ENCODE measurements at places on chromosomes 16 and 17.

GRCh38 chr17:58432806-58433573, 15.7 kb upstream of the RNF43 start:
- H3K27ac ChIP-seq, result no peak overlapping the region
- H3K4me3 ChIP-seq, result no peak overlapping the region
- no peak for DNase-seq
- H3K4me1 ChIP-seq, result no peaks in the 10 kb centered on the region
- H3K27me3 ChIP-seq, result no peaks in the 10 kb centered on the region

- peak overlapping the region; percentile 69 for H3K27ac ChIP-seq
- H3K4me3 ChIP-seq, result no peak overlapping the region
- no peaks in the 10 kb centered on the region for H3K27me3 ChIP-seq
- peaks cover 14% of the 10 kb centered on the region for H3K4me1 ChIP-seq
- DNase-seq, result no peak
These were observed 31.5 kb downstream of the RAB11FIP3 start for GRCh38 chr16:456891-457483.

GRCh38 chr17:58316260-58316960, 12.2 kb downstream of the TSPOAP1 start:
- H3K27me3 ChIP-seq, result peaks cover 12% of the 10 kb centered on the region
- H3K4me1 ChIP-seq, result peaks cover 5% of the 10 kb centered on the region
- no peak overlapping the region for H3K4me3 ChIP-seq
- H3K27ac ChIP-seq, result no peak overlapping the region
- H3K36me3 ChIP-seq, result no peaks in the 10 kb centered on the region

DNA sequence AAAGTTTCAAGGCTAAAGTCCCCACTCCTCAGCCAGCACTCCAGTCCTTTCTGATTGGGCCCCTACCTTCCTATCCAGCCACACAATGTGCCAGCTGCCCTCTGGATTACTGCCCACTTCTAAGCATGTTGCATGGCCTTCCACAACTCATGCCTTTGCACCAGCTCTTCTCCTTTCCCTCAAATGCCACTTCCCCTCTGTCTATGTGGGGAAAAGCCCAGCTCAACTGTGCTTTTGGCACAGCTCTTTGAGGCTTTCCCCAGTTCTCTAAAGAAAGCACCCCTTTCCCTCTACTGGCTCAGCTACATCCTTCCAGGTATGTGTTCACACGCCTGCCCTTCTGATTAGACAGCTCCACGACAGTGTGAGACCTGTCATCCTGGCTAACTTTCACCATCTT, 18.5 kb downstream of the GTF3C1 start:
- no peaks in the 10 kb centered on the region for H3K27me3 ChIP-seq
- H3K27ac ChIP-seq, result no peak overlapping the region
- no peak for DNase-seq

- no peak overlapping the region for H3K4me3 ChIP-seq
- no peak for DNase-seq
- H3K36me3 ChIP-seq, result peaks cover 47% of the 10 kb centered on the region
- H3K27me3 ChIP-seq, result no peaks in the 10 kb centered on the region
- H3K4me1 ChIP-seq, result peaks cover 41% of the 10 kb centered on the region
- peak overlapping the region; percentile 82 for H3K27ac ChIP-seq
These were observed 7.1 kb downstream of the ERBB2 start for GRCh38 chr17:39706921-39707337.

GRCh38 chr16:29675811-29676643, 3.0 kb upstream of the QPRT start:
- H3K36me3 ChIP-seq, result peaks cover 3% of the 10 kb centered on the region
- peaks cover 34% of the 10 kb centered on the region for H3K4me1 ChIP-seq
- H3K4me3 ChIP-seq, result no peak overlapping the region
- H3K27me3 ChIP-seq, result no peaks in the 10 kb centered on the region

- DNase-seq, result no peak
- H3K27ac ChIP-seq, result peak overlapping the region; percentile 63
- no peak overlapping the region for H3K4me3 ChIP-seq
- no peaks in the 10 kb centered on the region for H3K36me3 ChIP-seq
These were observed 209.4 kb downstream of the SEC14L1 start for GRCh38 chr17:77349976-77350830.

GRCh38 chr17:66467766-66468165, 165.4 kb downstream of the PRKCA start:
- no peak overlapping the region for H3K27ac ChIP-seq
- peaks cover 57% of the 10 kb centered on the region for H3K4me1 ChIP-seq
- no peaks in the 10 kb centered on the region for H3K36me3 ChIP-seq
- H3K4me3 ChIP-seq, result no peak overlapping the region

- peaks cover 2% of the 10 kb centered on the region for H3K27me3 ChIP-seq
- H3K4me1 ChIP-seq, result peaks cover 63% of the 10 kb centered on the region
- H3K4me3 ChIP-seq, result no peak overlapping the region
- no peak for DNase-seq
These were observed 131.0 kb upstream of the TNRC6C start for GRCh38 chr17:77827511-77827910.

- H3K4me1 ChIP-seq, result peaks cover 3% of the 10 kb centered on the region
- H3K27ac ChIP-seq, result no peak overlapping the region
- DNase-seq, result no peak
- no peak overlapping the region for H3K4me3 ChIP-seq
These were observed 304.7 kb downstream of the ZFHX3 start for GRCh38 chr16:72743011-72743761.

- DNase-seq, result no peak
- H3K27me3 ChIP-seq, result no peaks in the 10 kb centered on the region
- H3K27ac ChIP-seq, result no peak overlapping the region
- H3K4me3 ChIP-seq, result no peak overlapping the region
- H3K4me1 ChIP-seq, result no peaks in the 10 kb centered on the region
These were observed 891.8 kb upstream of the SOX9 start for GRCh38 chr17:71229070-71229469.

- no peak overlapping the region for H3K27ac ChIP-seq
- peaks cover 2% of the 10 kb centered on the region for H3K27me3 ChIP-seq
- H3K4me1 ChIP-seq, result peaks cover 7% of the 10 kb centered on the region
These were observed 73.2 kb downstream of the AIPL1 start for GRCh38 chr17:6361733-6362132.

DNA sequence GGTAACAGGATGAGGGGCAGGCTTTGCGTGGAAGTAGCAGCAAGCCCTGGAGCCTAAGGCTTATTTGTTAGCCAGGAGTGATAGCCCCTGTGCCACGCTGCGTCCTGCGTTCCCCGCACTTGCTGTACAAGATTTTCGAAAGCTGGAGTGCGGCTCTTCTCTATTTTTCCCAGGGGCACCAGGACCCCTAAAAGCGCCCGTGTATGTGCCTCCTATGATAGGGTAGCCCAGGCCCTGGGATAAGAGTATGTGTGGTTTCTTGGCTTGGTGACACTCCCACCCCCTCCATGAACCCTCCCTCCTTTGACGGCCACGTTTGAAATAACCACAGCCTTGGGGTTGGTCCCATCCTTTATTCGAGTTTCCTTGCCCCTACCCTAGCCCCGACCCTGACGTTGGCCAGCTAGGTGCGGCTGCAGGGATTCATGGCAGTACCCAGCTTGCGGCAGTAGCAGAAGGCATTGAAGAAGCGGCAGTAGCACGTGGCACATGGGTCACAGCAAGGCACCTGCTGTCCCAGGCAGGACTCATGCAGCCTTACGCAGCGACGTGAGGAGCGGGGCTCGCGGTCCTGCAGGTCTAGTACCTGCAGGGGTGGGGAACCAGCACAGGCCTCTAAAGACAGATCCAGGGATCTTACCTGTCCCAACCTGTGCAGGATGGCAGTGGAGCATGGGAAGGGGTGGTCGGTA, 968 bp downstream of the AGRP start:
- peaks cover 50% of the 10 kb centered on the region for H3K27me3 ChIP-seq
- peaks cover 5% of the 10 kb centered on the region for H3K4me1 ChIP-seq
- H3K36me3 ChIP-seq, result no peaks in the 10 kb centered on the region
- H3K4me3 ChIP-seq, result peak overlapping the region; percentile 98
- DNase-seq, result no peak

DNA sequence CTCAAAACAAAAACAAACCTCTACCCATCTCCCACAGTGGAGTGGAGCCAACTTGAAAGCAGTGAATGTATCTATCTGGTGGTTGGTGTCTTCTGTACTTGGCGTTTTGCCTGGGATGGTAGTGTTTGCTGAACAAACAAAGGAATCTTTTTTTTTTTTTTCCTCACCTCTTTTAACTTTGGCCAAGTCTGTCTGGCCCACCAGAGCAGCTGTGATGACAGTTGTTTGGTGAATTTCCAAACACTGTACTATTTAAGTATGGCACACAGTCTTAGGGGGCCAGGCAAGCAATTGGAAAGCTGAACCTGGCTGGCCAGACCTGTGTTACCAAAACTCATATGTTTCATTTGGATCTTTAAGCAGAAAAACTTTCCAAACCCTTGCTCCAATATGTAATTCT, 101.8 kb upstream of the CDH13 start:
- no peak for DNase-seq
- no peak overlapping the region for H3K4me3 ChIP-seq
- H3K27me3 ChIP-seq, result peaks cover 59% of the 10 kb centered on the region
- H3K27ac ChIP-seq, result no peak overlapping the region
- peaks cover 5% of the 10 kb centered on the region for H3K4me1 ChIP-seq

DNA sequence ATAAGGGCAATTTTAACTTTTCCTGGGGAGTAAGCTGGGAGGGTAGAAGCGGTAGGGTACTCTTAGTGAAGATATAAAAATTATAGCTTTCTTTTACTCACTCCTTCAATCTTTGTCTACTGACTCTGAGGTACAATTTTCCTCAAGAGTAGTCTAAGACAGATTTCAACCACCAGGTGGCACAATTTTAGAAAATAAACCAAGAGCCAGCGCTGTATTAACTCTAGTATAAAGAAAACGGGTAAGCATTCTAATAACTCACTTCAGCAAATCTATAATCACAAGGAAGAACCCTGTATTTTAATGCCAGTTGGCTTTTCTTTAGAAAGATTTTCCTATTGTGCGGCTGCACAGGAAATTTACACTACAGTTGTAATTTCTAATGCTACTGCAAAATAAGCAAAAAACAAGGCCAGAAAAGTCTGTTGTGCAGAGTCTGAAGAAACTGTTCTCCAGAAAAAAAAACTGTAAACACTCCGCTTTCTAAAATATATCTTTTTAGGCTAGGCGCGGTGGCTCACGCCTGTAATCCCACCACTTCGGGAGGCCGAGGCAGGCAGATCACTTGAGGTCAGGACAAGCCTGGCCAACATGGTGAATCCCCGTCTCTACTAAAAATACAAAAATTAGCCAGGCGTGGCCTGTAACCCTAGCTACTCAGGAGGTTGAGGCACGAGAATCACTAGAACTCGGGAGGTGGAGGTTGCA, 1.9 kb downstream of the CMC2 start:
- H3K27ac ChIP-seq, result peak overlapping the region; percentile 78
- H3K4me1 ChIP-seq, result peaks cover 22% of the 10 kb centered on the region
- DNase-seq, result no peak
- no peaks in the 10 kb centered on the region for H3K27me3 ChIP-seq
- H3K4me3 ChIP-seq, result peak overlapping the region; percentile 99
- no peaks in the 10 kb centered on the region for H3K36me3 ChIP-seq

GRCh38 chr16:89397331-89397861, 93.0 kb downstream of the ANKRD11 start:
- no peaks in the 10 kb centered on the region for H3K27me3 ChIP-seq
- H3K4me1 ChIP-seq, result peaks cover 51% of the 10 kb centered on the region
- no peaks in the 10 kb centered on the region for H3K36me3 ChIP-seq
- DNase-seq, result no peak

DNA sequence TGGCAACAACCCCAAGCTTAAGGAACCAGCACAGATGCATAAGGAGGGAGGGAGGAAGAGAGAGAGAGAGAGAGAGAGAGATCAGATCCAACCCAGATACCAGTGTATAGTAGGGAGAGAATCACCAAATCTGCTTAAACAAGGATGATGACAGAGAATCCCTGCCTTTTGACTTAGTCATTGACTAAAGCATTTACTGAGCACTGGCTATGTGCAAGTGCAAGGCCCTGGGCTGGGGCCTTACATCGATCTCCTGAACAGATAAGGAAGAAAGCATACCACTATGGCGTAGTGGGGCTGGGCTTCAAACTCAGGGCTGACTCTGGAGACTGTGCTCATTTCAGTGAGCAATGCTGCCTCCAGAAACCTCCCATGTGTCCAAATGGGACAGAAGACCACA, 15.8 kb downstream of the TSNAXIP1 start:
- no peak overlapping the region for H3K4me3 ChIP-seq
- peaks cover 4% of the 10 kb centered on the region for H3K36me3 ChIP-seq
- H3K27ac ChIP-seq, result no peak overlapping the region
- peaks cover 7% of the 10 kb centered on the region for H3K4me1 ChIP-seq

DNA sequence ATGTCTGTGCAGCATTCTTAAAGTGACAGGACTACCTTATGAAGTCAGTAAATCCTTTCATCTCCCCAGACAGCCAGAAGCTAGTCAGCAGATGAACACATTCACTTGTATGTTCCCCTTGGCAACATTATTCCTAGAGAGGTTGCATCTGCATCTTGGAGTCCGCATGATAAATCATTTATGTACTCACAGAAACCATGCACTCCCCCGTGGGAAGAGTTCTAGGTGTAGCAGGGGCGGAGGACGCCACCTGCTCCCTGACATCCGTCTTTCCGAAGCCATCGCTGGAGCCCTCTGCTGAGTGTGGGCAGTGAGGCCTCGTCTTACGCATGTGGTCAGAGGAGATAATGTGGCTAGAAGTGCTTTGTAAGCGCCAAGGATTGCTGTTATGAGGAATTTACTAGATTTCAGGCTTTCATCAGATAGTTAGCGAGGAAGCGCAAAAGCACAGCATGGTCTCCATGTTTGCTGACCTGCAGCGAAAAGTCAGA, 144.5 kb downstream of the RPTOR start:
- H3K4me1 ChIP-seq, result peaks cover 26% of the 10 kb centered on the region
- H3K36me3 ChIP-seq, result no peaks in the 10 kb centered on the region
- no peak overlapping the region for H3K4me3 ChIP-seq

DNA sequence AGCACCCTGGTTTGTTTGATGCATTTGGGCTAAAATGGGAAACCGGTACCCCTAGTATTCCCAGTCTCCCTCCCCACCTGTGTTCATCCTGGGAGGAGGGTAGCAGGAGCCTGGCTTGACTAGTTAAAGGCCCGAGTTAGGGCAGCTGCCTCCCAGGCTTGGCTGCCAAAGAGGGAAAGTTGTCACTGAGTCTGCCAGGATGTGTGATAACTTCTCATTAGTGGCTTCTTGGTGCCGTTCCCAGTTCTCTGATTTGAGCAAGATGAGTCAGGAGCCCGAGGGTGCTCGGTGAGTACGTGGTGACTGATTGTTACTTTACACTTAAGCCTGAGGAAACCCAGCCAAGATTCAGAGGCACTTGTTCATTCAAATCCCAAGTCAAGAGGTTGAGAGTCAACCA, 2.5 kb downstream of the KRT32 start:
- no peaks in the 10 kb centered on the region for H3K36me3 ChIP-seq
- H3K4me1 ChIP-seq, result no peaks in the 10 kb centered on the region
- H3K27me3 ChIP-seq, result peaks cover 5% of the 10 kb centered on the region
- no peak for DNase-seq

DNA sequence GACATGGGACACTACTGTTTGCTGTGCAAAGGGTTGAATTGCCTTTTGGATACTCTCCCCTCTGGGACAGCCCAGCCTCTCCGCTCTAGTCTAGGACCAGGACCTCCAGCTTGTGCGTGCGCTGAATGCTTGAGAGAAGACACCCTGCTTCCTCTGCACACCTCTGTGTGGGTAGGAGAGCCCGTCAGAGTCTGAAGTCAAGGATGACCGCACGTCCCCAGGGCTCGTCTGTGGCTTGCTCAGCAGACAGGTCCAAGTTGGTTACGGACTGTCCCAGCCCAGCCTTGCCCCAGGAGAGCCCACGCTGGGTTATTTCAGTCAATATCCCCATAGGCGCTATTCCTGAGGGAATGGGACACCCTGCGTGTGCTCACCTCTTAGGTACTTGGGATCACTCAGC, 3.7 kb downstream of the C16orf89 start:
- H3K4me1 ChIP-seq, result peaks cover 23% of the 10 kb centered on the region
- no peaks in the 10 kb centered on the region for H3K27me3 ChIP-seq
- no peak overlapping the region for H3K27ac ChIP-seq
- H3K36me3 ChIP-seq, result no peaks in the 10 kb centered on the region
- no peak for DNase-seq
- no peak overlapping the region for H3K4me3 ChIP-seq
